ENCODE measurements at places on chromosomes 4 and X. TPM values are rescaled to one million over a fixed set of nuclear protein-coding genes. Genes with fewer than 3 reads are reported as not detected.

Gene CXorf65
- total RNA-seq: not detected

Gene PCDH11X
- 47.7 TPM for total RNA-seq

Gene TMEM271
- total RNA-seq: 0.41 TPM

Gene STBD1
- 1.6 TPM for total RNA-seq

Gene APELA
- total RNA-seq: 39.4 TPM

Gene JAKMIP1
- total RNA-seq: 8.2 TPM

Gene ZNF711
- total RNA-seq: 8.2 TPM

Gene MEPE
- not detected for total RNA-seq

Gene CCDC149
- 1.7 TPM for total RNA-seq

Gene PPBP
- not detected for total RNA-seq

Gene CLGN
- total RNA-seq: 6.7 TPM

Gene COX7B2
- total RNA-seq: not detected

Gene PAK3
- total RNA-seq: 1.8 TPM

Gene CABS1
- not detected for total RNA-seq

Gene SUPT20HL2
- not detected for total RNA-seq

Gene FMR1NB
- total RNA-seq: not detected

Gene PHEX
- 0.04 TPM for total RNA-seq

Gene SPARCL1
- 0.81 TPM for total RNA-seq

Gene SRPK3
- not detected for total RNA-seq

Gene SHOX
- total RNA-seq: not detected

Gene ABCD1
- total RNA-seq: 12.2 TPM

Gene TMEM156
- total RNA-seq: not detected

Gene SYP
- total RNA-seq: 1.9 TPM

Gene CAPN6
- 0.70 TPM for total RNA-seq

Gene ZNF41
- total RNA-seq: 4.3 TPM

Gene BGN
- total RNA-seq: 1.1 TPM

Gene GNL3L
- total RNA-seq: 31.9 TPM

Gene GRPR
- total RNA-seq: 3.9 TPM

Gene ERAS
- total RNA-seq: not detected

Gene LANCL3
- 0.38 TPM for total RNA-seq

Gene SPANXN3
- total RNA-seq: not detected

Gene TENM3
- total RNA-seq: 83.5 TPM

Gene CNKSR2
- total RNA-seq: 5.9 TPM

Gene FAM53A
- 7.4 TPM for total RNA-seq

Gene NPY2R
- 0.04 TPM for total RNA-seq

Gene MUC7
- total RNA-seq: not detected

Gene HPF1
- total RNA-seq: 31.9 TPM

Gene AGTR2
- total RNA-seq: not detected

Gene ABLIM2
- total RNA-seq: 1.6 TPM

Gene SETD7
- 7.8 TPM for total RNA-seq

Gene SYN1
- 2.1 TPM for total RNA-seq

Gene SPRY1
- 42.2 TPM for total RNA-seq

Gene COX7B
- total RNA-seq: 220 TPM

Gene C4orf36
- total RNA-seq: not detected

Gene GSPT2
- total RNA-seq: 13.5 TPM

Gene AWAT2
- 0.26 TPM for total RNA-seq

Gene FTHL17
- not detected for total RNA-seq

Gene TCEAL9
- total RNA-seq: 90.7 TPM

Gene FRAS1
- total RNA-seq: 20.9 TPM

Gene F11
- 0.30 TPM for total RNA-seq

Gene SOX3
- 3.9 TPM for total RNA-seq

Data from H7 (cell line).